ENCODE measurements at places on chromosomes 5 and 9.

- DNase-seq: no peak
Observed at GRCh38 chr5:27010646-27011045, 27.7 kb downstream of the CDH9 start.

DNA sequence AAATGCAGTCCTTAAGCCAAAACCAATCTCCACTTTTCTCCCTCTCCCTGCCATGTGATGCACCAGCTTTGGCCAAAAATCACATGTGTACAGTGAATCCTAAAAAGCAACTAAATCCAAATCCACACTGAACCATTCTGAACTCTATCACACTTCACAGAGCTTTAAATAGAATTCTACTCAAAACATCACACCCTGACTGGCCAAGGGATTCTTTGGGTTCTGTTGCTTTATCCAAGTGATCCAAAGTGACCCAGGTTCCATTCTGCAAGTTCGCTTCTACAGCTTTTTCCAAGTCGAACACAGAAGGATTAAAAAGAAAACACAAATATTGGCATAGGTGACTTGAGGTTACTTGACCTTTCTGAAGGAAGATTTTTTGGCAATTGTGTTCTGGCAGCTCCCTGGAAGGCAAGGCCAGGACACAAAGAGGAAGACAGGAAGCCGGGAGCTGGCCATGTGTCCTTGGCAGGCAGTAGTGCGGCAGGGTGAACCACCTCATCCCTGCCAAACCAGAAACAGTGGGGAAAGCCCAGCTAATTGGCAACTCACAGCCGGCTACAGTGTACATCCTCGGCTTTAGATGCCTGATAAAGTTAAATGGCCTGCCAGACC lies 115.0 kb downstream of the NFIB start:
- peak; percentile 62 for DNase-seq

- DNase-seq: no peak
Observed at GRCh38 chr5:85320495-85320894, 935.8 kb upstream of the EDIL3 start.

- no peak for DNase-seq
Observed at GRCh38 chr5:66795682-66796081, 199.5 kb downstream of the MAST4 start.

GRCh38 chr9:214648-215493 lies at the start of gene DOCK8:
Gene DOCK8, plus strand, starts transcription at chr9:214865. Its CDS starts 112 bp downstream, at chr9:214977.
- peak; percentile 3 for DNase-seq

- DNase-seq: peak; percentile 4
Observed at GRCh38 chr5:88188458-88189132, 80.0 kb downstream of the TMEM161B start.

GRCh38 chr5:158301186-158301585 lies 442.2 kb upstream of the CLINT1 start:
- DNase-seq: no peak

DNA sequence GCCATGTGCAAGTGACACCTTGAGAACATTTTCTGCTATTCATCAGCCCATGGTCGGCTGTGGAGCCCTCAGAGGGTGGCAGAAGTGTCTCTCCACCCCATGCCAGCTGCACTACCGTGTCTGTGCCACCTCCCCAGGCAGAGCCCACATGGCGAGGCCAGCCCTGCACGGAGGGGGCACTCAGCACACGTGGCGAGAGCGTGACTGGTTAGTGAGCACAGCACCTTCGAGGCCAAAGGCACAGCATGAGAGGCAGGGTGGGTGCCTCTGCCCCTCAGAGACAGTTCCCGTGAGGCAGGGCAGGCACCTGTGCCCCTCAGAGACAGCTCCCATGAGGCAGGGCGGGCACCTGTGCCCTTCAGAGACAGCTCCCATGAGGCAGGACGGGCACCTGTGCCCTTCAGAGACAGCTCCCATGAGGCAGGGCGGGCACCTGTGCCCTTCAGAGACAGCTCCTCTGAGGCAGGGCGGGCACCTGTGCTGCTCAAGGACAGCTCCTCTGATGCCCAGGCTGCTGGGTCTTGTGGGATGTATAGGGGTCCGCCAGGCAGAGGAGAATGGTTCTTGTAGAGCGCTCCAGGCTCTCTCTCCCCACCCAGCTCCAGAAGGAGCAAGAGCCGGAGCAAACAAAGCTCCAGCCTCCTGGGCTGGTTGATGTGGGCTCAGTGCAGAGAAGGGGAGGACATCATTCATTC lies 179.8 kb upstream of the PPP1R26 start:
- DNase-seq: no peak

DNA sequence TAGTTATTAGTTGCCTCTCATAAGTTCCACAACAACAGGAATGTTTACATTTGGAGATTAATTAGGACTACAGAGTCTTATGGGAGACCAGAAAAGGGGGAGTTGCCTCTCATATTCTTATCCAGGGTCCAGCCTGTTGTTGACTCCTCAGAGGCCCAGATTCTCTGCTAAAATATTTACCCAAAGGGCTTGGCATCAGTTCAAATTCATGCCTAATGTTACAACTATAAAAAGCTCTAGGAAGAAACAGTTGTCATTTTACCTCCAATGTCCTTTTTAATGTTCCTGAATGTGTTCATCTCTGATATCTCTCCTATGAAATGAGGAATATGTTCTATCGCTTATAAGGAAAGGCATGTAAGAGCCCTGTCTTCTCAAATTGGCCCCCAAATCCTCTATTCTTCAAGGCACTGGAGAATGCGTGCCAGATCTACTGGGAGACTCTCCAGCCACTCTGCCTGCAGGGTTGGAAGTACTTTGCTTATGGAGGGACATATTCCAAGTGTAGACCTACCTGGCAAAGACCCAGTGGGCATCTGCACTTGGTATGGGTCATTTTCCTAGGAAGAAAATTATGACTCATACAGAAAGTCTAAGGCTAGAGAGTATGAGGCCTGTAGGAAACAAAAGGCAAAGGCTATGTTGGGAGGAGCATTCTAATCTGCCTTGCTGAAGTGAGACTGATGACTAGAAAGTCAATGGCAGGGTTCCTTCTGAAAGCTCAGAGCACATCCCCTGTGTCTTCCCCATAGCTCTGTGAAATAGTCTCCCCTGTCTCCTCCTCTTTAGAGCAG lies 192.6 kb downstream of the ESM1 start:
- DNase-seq: peak; percentile 19

DNA sequence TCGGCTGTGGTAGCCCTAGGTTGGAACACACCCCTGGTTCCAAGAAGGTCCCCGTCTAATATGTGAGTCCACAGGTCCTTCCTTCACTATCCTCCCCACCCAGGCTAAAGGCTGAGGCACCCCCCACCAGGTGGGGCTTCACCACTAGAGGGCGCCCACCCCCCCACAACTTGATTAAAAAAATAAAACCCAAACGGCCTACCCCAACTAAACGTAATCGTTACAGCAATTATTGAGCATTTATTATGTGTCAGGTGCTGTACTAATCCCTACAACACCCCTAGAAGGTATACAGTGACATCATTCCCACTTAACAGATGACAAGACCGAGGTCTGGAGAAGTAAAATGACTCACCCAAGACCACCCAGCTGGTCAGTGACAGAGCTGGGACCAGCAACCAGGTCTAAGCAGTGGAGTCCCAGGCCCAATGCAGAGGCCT lies 65.0 kb downstream of the FGF18 start:
- DNase-seq: no peak

GRCh38 chr9:127170652-127171051 lies 48.2 kb upstream of the ANGPTL2 start:
- no peak for DNase-seq

GRCh38 chr5:10222326-10222725 lies 27.4 kb downstream of the ATPSCKMT start:
- peak; percentile 33 for DNase-seq

- DNase-seq: no peak
Observed at GRCh38 chr5:107383414-107383813, 287.3 kb downstream of the EFNA5 start.

DNA sequence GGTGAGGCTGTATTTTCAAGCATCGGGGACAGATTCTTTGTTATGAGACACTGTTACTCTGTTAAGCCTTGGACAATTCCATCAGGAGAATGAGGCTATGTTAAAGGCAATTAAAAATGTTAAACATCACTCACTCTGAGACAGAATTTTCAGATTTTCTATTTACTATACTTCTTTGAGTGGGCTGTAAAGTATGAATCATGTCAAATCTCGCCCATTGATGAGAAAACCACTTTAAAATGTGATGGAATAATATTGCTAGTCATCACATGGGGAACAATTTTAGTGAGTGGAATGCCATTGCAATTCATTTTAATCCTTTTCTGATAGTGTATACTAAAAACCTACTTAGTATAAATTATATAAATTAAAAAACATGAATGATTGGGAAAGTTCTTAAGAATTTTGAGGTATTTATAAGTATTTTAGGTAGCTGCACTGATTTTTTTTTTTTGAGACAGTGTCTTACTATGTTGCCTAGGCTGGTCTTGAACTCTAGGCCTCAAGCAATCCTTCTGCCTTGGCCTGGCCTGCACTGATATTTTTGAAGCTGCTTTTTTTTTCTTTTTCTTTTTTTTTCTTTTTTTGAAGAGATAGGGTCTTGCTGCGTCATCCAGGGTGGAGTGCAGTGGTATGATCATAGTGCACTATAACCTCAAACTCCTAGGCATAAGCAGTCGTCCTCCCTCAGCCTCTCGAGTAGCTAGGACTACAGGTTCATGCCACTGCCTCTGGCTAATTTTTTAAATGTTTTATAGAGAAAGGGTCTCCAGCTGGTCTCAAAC lies 73.2 kb downstream of the KIAA1958 start:
- no peak for DNase-seq

GRCh38 chr9:110357505-110357904 lies 19.8 kb upstream of the TXNDC8 start:
- DNase-seq: no peak

- no peak for DNase-seq
Observed at GRCh38 chr5:68345582-68345981, 130.0 kb downstream of the PIK3R1 start.

DNA sequence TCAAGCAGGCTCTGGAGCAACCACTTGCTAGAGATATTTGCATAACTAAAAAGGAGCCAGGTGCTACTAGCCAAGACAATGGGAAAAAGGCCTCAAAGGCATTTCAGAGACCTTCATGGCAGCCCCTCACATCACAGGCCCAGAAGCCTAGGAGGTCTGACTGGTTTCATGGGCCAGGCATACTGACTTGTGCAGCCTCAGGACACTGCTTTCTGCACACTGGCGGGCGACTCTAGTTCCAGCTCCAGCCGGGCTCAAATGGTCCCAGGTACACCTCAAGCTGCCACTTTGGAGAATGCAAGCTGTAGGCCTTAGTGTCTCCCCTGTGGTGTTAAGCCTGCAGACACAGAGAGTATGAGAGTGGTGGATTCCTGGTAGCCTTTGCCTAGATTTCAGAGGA lies 27.1 kb downstream of the COX7C start:
- DNase-seq: no peak

DNA sequence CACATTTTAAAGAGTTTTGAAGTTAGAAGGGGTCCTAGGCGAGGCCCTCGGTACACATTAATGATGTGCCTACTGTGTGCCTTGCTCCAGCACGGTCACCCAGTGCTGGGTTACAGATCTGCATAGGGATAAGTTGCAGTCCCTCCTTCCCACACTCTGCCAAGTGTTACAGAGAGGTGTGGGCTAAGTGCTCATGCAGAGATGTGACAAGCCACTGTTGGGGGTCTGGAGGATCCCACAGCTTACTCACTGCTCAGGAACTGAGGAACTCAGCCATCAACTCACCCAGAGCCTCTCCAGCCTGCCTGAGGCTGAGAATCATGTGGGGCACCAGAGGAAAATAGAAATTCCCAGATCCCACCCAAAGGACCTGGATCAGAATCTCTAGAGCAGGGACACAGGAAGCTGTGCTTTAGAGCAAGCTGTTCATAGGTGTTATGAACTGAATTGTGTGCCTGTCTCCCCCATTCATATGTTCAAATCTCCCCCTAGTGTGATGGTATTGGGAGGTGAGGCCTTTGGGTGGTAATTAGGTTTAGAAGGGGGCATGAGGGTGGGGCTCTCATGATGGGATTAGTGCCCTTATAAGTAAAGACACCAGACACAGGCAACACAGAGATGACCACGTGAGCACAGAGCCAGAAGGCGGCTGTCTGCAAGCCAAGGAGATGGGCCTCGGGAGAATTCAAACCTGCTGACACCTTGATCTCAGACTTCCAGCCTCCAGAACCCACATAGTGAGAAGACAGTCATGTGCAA lies 164.1 kb downstream of the HSD17B3 start:
- DNase-seq: no peak

- DNase-seq: no peak
Observed at GRCh38 chr9:137268538-137269201, 8.9 kb upstream of the TOR4A start.

DNA sequence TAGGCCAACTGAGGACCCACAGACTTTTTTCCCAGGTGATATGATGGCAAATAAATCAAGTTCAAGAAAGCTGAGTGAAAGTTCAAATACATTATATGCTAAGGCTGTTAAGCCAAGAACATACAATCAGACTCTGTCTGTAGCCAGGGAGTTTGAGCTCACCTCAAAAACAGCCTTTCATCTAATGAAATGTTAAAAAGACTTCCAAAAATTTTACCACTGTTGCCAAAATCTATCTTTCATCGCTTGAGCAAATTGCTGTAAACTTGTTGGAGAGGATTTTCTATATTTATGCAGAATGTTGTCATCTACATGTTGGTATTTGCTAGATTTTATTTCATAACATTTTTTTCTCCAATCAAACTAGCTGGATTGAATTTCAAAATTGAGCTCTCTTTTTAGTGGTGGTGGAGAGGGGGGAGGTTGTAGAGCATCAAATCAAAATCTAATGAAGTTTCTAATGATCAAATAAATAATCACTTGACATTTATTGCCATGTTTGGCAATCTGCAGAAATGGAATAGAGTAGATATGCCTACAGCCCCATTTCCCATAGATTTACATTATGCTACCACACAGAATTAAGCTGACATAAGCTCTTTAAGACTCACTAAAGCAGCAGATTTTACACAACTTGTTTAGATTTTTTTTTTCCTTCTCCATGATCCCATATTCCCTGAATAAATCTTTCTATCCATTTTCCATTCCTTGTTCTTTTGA lies 828.9 kb upstream of the ZNF608 start:
- no peak for DNase-seq

GRCh38 chr9:5892456-5893133 lies 1.9 kb downstream of the MLANA start:
- no peak for DNase-seq

- DNase-seq: no peak
Observed at GRCh38 chr5:140988100-140988499, 21.8 kb downstream of the PCDHAC2 start.

DNA sequence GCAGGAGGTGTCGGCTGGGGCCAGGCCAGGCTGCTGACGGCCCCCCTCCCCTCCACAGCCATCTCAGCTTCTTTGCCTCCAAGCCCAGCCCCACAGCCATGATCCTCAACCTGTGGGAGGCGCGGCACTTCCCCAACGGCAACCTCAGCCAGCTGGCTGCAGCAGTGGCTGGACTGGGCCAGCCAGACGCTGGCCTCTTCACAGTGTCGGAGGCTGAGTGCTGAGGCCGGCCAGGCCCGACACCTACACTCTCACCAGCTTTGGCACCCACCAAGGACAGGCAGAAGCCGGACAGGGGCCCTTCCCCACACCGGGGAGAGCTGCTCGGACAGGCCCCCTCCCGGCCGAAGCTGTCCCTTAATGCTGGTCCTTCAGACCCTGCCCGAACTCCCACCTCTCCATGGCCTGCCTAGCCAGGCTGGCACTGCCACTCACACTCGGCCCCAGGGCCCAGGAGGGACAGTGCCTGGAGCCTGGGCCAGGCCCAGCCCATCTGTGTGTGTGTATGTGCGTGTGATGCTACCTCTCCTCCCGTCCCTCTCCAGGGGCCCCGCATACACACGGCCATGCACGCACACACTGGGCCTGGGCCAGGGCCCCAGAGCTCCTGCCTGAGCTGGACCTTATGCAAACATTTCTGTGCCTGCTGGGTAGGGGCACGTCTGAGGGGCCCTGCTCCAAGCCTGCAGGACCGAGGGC lies 19.3 kb downstream of the HK3 start:
- no peak for DNase-seq

Measured in astrocyte of the spinal cord (primary cell).